ENCODE measurements at places on chromosomes 13 and 19.

DNA sequence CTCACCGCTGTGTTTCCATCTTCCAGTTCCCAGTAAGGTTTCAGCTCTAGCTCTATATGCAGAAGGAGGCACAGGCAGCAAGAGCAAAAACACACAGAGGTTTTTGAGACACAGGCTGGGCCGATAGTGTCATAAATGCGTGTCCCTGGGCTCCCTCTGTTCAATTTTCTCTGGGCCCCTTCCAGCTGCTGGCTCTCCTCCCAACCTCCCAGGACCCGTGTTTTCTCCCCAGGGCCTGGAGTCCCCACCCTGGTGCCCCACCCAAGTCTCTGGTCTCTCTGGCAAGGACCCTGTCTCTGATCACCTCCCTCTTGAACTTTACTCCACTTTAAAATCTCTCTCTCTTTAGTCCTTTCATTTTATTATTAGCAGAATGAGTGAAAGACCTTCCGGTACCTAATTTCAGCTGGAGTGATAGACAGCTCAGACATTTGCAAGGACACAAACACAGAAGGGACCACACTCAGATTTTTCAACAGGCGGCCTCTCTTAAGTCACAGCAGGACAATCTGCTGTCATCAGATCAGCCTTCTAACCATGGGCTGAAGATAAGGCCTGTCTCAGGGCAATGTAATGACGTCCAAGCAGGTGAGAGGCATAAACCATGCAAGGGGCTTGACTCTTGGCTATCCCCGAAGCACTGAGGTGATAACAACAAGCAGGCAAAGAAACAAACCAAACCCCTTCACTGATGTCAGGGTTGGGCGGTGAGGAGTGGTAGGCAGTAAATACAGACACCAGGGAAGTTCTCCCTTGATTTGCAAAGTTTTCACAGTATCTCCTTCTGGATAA is 190.0 kb upstream of the IRS2 start:
- no peak for DNase-seq

DNA sequence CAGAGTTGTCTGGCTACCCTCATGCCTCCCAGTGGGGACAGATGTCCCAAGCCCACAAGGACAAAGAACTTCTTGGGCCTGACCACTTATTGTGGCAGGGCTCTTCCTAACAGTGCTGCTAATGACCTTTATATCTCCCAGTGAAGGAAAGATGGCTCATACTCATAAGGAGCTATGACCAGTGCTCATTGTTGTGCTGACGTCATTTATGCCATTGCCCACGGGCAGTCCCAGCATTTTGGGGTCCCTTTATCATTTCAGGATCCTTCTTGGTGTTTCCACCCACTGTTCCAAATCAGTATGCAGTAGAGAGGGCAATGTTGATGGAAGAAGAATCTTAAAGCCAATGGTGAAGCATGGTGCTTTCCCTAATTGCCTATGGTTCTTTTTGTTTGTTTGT is 1640.0 kb upstream of the PRR20A start:
- DNase-seq, result no peak

DNA sequence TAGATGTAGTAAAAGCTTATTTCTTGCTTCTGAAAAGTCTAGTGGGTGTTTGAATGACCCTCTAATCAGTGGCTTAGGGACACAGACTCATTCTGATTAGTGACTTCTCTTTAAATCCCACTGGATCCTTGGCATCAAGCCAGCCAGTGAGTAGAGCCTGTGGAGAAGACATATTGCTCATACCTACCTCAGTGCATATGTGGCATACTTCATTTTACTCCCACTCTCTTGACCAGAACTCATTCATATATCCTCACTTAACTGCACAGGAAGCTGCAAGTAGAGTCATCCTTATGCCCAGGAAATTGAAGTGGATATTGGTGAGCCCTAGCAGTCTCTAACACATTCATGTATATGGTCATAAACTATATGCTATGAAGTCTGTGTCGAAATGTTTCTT is 148.3 kb downstream of the PDS5B start:
- no peak for DNase-seq

DNA sequence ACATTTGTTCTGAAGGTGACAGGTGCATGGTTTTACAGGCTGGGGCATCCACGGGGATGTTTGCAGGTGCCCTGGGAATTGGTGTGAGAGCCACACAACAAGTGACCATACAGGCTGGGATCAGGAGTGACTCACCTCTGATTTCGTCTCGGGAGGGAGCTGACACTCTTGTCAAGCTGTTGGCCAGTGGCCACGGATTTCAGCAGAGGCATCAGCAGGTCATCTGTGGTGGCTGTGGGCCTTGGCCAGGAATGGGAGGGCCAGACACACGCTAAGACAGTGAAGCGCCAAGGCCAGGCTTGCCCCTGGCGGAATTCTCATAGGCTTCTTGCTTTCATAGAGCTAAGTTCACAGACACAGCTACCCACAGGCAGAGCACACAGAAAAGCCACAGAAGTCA is 108.6 kb downstream of the HSPH1 start:
- no peak for DNase-seq

DNA sequence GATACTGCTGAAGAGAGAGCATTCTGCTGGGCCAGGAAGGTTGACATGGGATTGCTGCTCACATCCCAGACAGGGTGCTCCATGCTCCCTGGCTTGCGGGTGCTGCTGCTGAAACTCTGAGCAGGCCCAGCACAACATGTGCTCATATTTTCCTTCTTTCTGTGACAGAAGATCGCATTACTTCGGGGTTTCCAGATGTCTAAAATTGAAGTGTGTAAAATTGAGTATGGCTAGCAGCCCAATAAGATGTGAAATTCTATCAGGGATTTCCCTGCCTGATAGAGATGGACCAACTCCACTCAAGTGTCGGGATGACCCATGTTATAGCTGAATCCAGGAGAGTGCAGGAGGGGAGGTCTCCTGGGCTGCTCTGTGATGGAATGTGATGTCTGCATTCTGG is 55.6 kb upstream of the KL start:
- DNase-seq, result no peak

DNA sequence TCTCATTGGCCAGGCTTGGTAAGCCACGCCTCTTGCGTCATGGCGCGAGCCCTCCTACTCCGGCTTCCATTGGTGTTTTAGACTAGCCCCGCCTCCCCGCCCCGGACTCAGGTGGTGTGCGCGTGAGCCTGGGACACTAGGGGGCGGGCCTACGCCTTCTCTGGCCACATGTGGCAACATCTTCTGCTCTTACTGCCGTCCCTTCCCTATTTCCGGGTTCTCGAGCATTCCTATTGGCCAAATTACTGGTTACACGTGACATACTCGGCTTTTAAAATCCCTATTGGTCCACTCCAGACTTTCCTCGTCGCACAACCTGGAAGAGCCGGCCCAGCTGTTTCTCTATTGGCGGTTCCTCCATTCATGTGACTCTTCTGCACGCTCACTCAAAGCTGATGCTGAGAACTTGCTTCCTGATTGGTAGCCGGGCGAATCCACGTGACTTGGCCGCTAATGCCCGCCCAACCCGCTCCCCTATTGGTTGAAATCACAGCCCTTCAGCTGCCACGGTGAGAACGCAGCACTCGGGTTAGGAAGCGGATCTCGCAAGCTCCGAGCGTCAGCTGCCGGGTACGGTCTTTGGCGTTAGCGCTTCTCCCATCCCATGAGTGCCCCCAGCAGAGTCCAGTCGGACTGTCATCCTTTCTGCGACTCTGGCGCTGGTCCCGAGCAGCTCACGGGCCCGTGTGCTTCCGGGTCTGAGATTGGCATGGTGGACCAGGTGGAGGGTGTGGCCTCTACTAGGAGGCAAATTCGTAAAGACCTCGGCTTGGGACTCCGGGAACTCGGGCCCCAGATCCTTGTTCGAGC is at the start of gene BLOC1S3:
BLOC1S3 (plus strand) TSS at position 523 of the 810 bp plus-strand sequence. CDS start 513 bp downstream, outside the sequence.
- peak; percentile 98 for DNase-seq

- DNase-seq, result no peak
Observed at GRCh38 chr13:54173996-54174395, 1145.4 kb downstream of the OLFM4 start.

- DNase-seq, result no peak
Observed at GRCh38 chr13:51645154-51645650, 60.9 kb downstream of the WDFY2 start.

GRCh38 chr13:51608857-51609406 is 24.7 kb downstream of the WDFY2 start:
- no peak for DNase-seq

DNA sequence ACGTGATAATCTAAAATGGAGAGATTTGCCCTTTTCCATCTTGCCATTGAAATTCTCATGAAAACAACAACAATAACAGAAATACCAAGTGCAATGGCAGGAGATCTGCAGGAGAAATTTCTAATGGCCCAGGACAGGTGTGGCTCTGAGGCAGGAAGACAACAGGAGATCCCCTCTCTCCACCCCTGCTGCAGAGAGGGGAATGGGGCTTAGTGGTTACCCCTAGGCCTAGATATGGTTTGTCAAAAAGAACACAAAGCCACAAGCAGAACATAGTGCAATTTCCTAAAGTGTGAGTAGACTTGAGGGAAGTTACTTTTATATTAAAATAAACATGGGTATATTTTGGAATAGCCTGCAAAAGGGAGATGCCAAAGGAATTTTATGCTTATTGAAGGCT is 369.5 kb downstream of the KCNRG start:
- no peak for DNase-seq

DNA sequence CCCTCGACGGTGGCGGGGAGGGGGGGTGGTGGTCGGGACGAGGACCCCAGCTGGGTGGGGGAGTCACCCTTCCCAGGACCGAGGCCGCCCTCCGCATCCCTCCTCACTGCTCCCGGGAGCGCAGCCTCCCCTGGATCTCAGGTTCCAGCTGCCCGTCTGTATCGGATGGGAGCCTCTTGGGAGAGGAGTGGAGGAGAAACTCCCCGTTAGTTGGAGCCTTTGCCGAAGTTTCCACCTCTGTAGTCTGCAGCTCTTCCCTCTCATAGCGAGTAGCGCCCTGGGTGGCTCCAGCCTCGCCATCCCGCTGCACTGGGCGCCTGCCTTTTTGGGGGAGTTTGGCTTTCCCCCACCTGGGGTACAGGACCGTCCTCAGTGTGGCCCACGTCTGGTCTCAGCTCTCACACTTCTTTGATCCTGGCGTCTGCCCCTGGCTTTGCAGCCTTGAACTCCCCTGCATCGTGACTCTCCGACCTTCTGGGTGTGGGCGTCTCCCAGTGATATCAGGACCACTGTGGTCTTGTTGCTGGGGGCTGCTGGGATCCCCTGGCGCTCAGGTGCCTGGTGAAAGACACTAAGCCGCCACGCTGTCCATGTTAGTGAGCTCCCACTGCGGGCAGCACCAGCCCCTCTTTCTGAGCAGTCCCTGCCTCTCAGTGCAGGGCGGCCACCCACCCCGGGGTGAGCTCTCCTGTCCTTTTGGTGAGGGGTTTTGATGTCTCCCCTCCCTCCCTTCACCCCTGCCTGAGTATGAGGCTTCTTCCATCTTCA is 1.1 kb downstream of the CNOT3 start:
- DNase-seq, result no peak

DNA sequence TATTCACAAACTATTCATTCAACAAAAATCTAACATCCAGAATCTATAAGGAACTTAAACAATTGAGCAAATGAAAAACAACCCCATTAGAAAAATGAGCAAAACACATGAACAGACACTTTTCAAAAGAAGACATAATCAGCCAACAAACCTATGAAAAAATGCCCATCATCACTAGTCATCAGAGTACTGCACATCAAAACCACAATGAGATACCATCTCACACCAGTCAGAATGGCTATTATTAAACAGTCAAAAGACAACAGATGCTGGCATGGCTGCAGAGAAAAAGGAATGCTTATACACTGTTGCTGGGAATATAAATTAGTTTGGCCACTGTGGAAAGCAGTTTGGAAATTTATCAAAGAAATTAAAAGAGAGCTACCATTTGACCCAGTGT is 487.6 kb downstream of the GPC6 start:
- DNase-seq, result no peak

GRCh38 chr13:27981006-27981708 is 7.3 kb downstream of the URAD start:
- DNase-seq, result no peak

DNA sequence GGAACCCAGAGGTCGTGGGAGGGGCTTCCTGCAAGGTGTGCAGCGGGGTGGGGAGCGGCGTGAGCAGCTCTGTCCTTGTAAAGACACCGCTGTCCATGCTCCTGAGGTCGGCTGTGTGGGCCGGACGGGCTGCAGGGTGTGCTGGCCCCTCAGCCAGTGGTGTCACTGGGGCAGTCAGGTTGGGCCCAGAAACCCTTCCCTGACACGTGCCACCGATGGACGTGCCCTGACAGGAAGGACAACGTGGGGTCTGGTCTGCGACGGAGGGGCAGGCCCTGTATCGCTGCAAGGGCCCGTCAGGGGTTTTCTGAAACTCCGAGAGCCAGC is 4.2 kb upstream of the RPS15 start:
- DNase-seq, result no peak

- no peak for DNase-seq
Observed at GRCh38 chr13:25463496-25463895, 91.7 kb downstream of the ATP8A2 start.

DNA sequence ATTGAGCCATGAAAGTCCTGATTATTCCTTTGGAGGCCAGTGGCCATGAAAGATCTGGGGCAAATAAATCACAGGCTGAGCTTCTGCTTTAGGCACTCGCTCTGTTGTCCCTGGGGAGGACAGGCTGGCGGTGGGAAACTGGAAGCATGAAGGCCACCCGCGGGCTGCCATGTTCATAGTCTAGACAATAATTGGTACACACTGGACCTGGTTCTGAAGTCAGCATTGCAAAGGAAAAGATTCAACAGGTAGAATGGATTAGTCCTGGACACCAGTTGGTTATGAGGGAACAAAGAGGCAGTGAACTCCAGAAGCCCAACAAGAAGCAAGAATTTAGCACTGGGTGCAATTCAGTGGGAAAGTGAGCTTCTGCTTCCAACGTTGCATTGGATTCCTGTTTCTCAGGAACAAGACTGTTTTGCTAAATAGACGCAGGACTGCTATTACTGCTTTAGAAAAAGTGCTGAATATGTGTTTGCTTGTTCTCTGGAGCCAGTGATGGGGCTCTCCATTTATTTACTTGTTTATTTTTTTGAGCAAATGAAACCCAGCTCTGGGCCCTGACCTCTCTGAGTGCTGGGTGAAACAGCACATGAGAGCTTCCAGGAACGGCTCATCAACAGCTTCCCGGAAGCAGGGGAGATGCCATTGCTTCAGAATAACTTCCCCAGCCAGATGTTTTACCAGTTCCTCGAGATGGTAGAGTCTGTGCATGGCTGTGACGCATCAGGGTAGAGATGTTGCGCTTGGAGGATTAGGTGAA is 336.4 kb downstream of the ZNF536 start:
- no peak for DNase-seq

DNA sequence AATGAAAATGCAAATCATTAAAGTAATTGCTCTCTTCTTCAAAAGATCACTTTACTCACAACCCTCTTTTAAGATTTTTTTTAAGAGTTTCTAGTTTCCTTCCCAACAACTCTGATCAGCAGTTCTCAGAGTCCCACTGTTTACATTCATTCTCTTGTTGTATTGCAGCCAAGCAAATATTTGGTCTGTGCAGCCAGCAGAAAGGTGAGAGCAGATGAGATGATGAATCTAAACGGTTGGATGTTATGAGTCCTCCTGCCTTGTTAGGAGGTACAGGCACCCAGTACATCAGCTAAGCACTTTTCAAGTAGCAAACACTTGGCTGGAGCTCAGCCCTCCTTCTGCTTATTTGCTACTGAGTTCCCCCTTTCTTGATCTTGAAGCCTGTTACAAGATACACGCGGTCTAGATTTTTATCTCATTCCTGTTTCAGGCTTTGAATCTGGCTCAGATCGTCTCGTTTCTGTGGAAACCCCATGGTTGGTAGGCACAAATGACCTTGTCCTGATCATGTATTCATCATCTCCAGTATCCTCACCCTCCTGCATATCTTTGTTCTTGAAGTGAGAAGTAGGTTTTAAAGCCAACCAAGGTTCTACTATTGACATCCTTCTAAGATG is 300.7 kb downstream of the DCT start:
- no peak for DNase-seq
